ENCODE measurements at places on chromosomes 7 and 10. TPM values are rescaled to one million over a fixed set of nuclear protein-coding genes. Genes with fewer than 3 reads are reported as not detected.

PHYHIPL gene
- total RNA-seq = not detected

GRCh38 chr10:4243651-4244050 lies 458.6 kb upstream of the KLF6 start:
- DNase-seq = no peak

DNA sequence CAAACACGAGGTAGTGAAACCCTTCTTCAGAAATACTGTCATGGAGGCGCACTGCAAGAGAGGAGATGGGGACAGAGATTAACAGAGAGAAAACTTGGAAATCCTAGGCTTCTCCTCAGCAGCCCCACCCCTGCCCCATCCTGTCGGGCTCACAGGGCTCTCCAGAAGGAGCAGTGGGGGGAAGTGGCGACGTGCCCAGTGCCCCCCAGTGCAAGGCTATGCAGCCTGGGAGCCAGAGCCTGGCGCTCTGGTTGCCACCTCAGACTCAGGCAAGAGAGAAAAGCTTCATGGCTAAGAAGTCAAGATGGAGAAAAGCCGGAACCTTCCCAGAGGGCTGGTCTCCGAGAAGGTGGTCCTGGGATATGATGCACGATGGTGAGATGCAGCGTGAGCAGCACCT lies 21.2 kb downstream of the CAMK2G start:
- DNase-seq = no peak

TACC2 gene
- 31.0 TPM for total RNA-seq

DNA sequence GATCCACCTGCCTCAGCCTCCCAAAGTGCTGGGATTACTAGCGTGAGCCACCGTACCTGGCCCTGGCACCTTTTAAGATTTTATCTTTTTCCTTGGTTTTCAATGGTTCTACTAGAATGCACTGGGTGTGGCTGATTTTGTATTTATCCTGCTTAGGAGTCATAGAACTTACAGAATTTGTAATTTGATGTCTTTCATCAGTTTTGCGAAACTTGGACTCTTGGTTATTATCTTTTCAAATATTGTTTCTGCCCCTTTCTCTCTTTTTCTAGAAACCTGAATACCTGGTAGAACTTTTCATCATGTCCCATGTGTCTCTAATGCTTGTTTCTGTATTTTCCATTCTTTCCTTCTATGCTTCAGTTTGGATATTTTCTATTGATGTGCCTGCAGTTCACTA lies 2.8 kb upstream of the NUB1 start:
- no peak for DNase-seq

TRIM50 gene
- 0.71 TPM for total RNA-seq

All from mesenteric fat pad (tissue), 1 donor.